ENCODE measurements at places on chromosomes 2 and 18. TPM values are rescaled to one million over a fixed set of nuclear protein-coding genes. Genes with fewer than 3 reads are reported as not detected.

DNA sequence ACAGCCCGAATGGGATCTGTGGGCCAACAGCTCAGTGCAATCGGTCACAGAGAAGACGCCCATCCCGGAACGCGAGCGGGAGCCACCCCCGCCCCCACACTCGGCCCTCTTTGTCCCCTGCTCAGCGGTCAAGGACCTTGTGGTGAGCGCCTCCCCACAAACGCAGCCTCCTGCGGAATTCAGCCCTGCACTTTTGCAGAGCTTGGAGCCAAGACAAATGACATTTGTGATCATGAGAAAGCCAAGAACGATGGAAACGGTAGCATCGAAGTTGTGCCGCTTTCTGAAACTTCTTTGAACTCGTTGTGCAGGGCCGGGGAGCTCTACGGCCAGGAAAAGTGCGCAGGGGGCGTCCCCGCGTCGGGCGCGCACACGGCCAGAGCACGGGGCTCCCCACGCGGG is 6.7 kb upstream of the SALL3 start:
- H3K36me3 ChIP-seq, result no peaks in the 10 kb centered on the region
- no peak for DNase-seq
- H3K4me3 ChIP-seq, result no peak overlapping the region
- H3K4me1 ChIP-seq, result peaks cover 4% of the 10 kb centered on the region

DNA sequence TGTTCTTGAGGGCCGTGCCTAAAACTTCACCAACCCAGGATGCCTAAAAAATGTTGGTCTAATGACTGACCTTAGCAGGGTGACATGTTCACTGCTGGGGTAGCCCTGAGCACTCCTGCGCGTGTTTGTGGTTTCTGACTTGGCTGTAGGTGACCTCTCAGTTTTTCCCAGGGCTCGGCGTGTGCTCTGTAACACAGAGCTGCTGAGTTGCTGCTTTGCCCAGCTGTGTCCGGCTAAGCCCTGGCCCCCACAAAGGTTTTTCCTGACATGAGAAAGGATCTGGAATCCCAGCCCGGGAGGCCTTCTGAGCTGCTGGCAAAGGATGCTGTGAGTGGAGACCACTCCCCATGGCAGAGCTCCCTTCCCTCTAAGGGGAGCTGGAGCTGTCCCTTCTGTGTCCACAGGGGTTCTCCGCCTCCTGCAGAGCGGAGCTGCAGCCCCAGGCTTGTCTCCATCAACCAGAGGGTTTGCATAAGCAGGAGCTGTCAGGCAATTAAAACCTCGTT is 52.7 kb downstream of the CRIM1 start:
- peak overlapping the region; percentile 44 for H3K27ac ChIP-seq
- H3K36me3 ChIP-seq, result no peaks in the 10 kb centered on the region
- H3K27me3 ChIP-seq, result no peaks in the 10 kb centered on the region

DNA sequence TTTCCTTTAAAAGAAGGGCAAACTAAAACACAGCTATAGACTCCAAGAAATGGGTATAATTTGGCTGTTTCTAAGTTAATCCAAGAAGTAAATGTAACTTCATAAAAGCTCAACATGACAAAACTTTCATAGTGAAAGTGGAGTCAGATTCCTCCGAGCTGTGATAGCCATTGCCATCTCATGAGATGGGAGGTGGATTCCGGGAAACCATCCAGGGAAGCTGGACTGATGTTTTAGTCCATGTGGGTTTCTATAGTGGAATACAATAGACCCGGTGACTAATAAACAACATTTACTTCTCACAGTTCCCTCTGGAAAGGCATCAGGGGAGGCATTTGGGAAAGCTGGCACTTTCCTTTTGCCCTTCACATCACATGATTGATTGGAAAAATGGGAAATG is 10.0 kb upstream of the LAPTM4A start:
- H3K4me3 ChIP-seq, result no peak overlapping the region
- no peaks in the 10 kb centered on the region for H3K27me3 ChIP-seq
- DNase-seq, result no peak
- peaks cover 4% of the 10 kb centered on the region for H3K4me1 ChIP-seq
- H3K27ac ChIP-seq, result no peak overlapping the region

DNA sequence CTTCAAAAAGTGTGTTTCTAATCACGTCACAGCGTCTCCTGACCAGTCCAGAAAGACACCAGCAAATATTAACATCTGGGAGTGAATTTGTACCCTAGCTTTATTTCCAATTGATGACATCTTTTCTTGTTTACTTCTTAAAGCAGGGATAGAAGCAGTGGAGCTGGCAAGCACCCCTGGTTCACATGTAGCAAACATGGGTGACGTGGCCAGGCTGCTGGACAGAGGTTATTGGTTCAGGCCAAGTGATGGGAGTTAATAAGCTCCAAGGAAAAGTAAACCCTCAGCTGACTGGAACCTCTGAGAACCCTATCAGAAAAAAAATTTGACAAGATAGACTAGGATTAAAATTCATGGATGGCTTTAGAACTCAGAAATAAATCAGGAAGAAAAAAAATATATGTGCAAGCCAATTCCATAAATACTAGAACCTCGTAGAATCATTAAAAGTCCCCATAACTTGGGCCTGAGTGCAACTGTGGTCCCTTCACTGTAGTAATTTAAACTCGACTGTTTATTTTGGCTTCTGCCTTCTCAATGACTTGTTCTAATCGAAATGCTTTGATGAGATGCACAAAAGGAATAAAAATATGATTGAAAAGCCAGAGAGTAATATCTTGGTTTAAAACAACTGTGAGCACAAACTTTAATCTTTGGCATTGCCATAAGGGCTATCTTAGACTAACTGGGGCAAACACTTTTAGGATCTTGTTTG is 121.5 kb upstream of the CTAGE1 start:
- H3K4me3 ChIP-seq, result no peak overlapping the region
- no peak overlapping the region for H3K27ac ChIP-seq
- DNase-seq, result no peak
- H3K36me3 ChIP-seq, result no peaks in the 10 kb centered on the region
- no peaks in the 10 kb centered on the region for H3K4me1 ChIP-seq

DNA sequence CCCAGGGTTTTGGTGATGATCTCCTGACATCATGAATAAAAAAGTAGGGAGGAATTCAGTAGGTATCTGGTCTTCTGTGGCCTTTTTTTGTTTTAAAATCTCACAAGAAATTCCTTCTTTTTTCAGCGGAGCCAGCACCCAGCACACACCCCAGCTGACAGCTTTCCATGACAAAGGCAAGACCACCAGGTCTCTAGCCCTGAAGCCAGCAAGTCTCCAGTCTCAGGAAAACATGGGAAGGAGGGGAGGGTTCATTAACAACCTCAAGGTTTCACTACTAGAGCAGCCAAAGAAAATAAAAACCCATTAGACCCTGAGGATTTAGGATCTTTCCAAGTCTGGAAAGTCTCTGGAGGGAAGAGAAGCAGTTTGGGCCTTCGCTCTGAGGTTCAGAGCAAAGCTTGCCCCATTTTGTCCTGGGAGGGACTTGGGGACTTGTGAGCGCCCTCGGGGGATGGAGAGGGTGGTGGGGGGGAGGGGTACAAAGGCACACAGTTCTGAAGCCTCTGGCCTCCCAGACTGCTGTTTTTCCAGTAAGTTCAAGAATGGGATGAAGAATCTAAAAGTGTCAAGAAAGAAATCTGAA is 9.0 kb downstream of the FOXI3 start:
- no peak for DNase-seq
- H3K4me3 ChIP-seq, result no peak overlapping the region
- H3K4me1 ChIP-seq, result no peaks in the 10 kb centered on the region
- no peaks in the 10 kb centered on the region for H3K36me3 ChIP-seq
- H3K27me3 ChIP-seq, result peaks cover 42% of the 10 kb centered on the region

TUBA4A gene
- total RNA-seq, result 35.0 TPM

PDK1 gene
- 9.5 TPM for total RNA-seq

DNA sequence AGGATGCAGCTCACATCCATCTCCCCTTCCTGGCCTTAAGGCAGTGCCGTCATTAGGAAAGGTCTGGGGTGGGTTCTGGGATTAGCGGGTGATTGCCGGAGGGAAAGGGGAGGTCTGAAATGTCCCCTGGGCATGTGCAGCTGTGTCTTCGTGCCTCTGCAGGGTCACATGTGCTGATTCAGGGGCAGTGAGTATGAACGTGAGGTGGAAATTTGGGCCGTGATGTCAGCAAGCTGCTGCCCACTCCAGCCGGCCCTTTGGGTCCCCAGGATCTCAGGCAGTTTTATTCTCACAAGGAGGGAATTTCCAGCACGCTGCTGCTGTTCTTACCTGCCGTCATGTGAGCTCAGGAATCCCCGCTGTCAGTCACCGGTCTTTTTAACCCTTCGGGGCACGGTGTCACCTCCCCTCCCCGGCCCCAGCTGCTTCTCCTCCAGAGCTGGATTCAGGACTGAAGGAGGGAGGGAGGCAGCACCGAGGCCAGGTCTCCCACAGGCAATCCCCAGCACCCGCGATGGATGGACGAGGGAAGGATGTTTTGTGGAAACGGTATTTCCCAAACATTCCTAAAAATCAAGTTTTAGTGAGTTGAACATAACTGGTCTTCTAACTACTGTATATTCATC is 23.5 kb downstream of the GPR35 start:
- H3K36me3 ChIP-seq, result no peaks in the 10 kb centered on the region
- DNase-seq, result no peak
- H3K4me1 ChIP-seq, result no peaks in the 10 kb centered on the region

DNA sequence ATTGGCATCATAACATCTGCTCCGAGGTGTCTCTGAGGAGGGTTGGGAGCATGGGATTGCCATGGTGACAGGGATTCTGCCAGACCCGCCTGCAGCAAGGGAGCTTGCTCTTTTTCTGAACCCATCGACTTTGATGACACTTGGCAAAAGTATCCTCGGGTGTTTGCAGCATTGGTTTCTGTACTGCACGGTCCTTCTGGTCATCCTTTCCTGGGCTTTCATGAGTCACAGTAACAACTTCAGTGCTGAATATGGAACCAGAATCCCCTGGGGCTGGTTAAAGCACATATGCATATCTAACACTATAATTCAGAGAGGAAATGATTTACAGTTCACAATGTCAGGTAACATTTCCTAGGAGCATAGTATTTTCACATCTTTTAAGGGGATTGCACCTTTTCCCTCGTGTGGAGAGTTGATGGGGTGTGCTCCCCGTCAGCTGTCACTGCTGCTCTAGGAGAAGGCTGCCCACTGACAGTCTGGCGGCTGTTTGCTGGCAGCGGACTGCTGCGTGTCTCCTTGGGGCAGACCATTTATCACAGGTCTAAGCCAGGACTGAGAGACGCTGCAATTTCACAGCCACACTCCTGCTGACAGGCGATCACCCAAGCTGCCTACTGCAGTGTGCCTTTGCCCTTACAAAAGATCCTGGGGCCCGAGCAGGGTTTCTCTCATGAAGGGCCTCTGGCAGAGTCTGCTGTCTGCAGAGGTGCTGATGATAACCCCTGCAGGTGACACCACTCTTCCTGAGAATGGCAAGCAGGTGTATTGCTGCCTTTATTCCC is 425.3 kb downstream of the THSD7B start:
- no peak for DNase-seq
- H3K27ac ChIP-seq, result no peak overlapping the region
- no peak overlapping the region for H3K4me3 ChIP-seq
- H3K4me1 ChIP-seq, result no peaks in the 10 kb centered on the region
- H3K27me3 ChIP-seq, result no peaks in the 10 kb centered on the region
- H3K36me3 ChIP-seq, result no peaks in the 10 kb centered on the region

DNA sequence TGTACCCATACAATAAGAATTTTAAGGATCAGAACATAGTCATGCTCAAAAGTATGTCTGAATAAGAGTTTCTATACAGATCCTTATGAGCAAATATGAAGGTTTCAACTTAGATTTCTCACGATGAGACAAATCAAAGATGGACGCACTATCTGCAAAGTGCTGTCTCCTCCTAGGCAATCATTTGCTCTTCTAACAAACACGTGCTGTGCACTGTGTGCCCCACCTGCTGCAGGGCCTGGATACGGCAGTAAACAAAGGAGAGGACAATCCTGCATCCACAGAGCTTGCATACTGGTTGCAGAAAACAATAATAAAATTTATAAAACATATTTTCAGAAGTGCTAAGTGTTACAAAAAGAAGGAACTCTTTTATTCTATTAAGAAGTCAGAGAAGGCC is 39.9 kb upstream of the KIDINS220 start:
- DNase-seq, result no peak
- H3K4me3 ChIP-seq, result no peak overlapping the region
- no peaks in the 10 kb centered on the region for H3K27me3 ChIP-seq
- H3K4me1 ChIP-seq, result no peaks in the 10 kb centered on the region
- H3K36me3 ChIP-seq, result no peaks in the 10 kb centered on the region

POTEI gene
- 0.24 TPM for total RNA-seq

RNF103 gene
- 23.3 TPM for total RNA-seq

DNA sequence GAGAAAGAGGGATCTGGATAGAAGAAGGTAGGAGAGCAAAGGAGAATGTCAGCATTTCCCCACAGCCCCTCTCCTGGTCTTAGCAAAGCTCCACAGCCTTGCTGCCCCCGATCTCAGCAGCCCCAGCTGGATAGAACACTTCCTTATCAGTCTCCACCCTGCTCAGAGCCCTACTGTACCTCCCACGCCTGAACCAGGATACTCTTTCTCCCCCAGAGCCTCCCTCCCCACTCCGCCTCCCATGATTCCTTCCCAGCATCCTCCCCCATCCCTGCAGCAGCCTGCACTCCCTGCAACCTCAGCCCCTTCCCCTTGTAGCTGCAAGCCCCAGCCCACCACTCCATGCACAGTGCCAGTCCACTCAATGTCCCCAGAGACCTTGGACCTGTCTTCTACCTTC is 25.8 kb downstream of the PLB1 start:
- H3K27me3 ChIP-seq, result peaks cover 10% of the 10 kb centered on the region
- no peak overlapping the region for H3K27ac ChIP-seq
- H3K4me1 ChIP-seq, result no peaks in the 10 kb centered on the region
- no peak for DNase-seq
- H3K36me3 ChIP-seq, result no peaks in the 10 kb centered on the region
- H3K4me3 ChIP-seq, result no peak overlapping the region

GRCh38 chr2:174595116-174595809 is 2.3 kb downstream of the WIPF1 start:
- no peak for DNase-seq
- no peaks in the 10 kb centered on the region for H3K27me3 ChIP-seq
- H3K4me1 ChIP-seq, result peaks cover 39% of the 10 kb centered on the region
- H3K27ac ChIP-seq, result peak overlapping the region; percentile 77
- H3K36me3 ChIP-seq, result no peaks in the 10 kb centered on the region
- H3K4me3 ChIP-seq, result peak overlapping the region; percentile 44

CTIF gene
- 54.8 TPM for total RNA-seq

SERPINB5 gene
- total RNA-seq, result not detected

Data from lower lobe of right lung (tissue), 2 donors.